ENCODE measurements at places on chromosomes 2 and 18.

DNA sequence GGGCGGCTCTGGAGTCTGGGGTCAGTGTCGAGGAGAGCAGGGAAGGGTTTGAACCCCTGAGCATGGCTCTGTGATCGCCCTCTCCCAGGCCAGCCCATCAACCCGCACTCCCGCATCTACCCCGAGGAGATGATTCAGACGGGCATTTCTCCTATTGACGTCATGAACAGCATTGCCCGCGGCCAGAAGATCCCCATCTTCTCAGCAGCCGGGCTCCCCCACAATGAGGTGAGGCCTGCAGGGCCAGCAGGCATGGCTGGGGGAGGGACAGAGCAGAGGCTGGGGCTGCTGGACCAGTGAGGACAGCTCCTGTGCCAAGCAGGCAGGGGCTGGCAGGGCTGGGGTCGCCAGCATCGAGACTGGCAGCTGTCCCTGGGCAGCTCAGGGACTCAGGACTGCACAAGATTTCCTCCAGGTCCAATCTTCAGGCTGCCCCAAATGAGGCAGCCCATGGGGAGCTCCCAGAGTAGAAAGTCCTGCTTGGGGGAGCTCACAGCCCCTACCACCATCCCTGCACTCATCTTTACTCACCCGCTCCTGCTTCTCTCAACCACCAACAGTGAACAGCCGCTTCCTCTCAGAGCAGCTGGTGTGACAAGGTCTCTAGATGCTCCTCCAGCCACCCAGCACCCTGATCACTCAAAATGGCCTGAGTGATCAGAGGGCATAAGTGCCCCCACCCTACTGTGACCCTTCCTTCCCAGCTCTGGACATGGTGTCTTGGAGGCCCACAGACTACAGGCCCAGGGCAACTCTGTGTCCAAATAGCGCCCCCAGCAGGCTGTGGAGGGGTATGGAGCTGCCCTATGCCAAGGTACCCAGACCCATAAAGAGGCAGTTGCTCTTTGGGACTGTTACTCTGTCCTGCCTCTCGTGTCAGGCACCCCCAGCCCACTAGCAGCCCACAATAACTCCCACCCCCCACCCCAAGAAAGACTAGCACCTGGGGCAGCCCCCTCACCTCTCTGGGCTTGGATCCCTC, 18.3 kb upstream of the ANKRD53 start:
- no peak for DNase-seq

DNA sequence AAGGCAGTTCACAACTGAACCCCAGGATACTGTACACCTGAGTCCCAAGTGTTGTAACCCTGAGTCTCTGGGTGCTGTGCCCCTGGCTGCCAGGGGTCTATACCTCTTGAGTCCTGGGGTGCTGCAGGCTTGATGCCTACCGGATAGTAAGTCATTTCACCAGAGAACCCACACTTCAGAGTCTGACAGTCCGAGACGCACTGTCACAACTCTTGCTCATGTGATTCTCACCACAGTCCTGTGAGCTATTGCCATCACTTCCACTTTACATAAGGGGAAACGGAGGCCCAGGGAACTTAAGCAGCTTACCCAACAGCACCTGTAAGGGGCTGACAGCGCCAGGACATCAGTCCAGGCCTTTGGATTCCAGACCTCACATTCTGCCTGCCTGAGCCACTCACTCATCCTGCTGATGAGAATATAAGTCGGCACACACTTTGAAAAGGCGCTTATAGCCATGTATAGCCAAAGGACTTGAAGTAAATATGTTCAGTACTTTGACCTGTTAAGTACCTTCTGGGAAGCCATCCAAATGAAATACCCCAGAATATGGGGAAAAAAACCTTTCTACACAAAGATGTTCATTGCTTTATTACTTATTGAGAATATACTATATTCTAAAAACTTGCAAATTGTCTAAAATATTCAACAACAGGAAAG, 180.7 kb upstream of the ID2 start:
- DNase-seq = no peak

DNA sequence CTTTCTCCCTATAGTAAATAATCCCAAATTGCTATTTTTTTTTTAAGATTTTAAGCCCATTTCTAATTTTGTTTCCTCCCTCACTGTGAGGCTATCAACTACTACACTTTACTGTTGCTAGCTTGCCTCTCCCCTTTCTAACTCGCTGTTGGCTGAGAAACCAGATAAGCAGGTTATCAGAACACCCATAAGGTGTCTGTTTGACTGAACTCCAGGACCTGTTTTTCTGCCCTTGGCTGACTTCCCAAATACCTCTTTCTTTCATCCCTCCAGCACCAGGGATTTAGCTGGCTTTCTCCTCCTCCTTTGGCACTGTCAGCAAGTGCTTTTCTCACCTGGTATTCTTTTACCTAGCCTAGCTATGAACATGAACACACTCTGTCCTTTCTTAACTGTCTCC, 11.1 kb downstream of the TRAK2 start:
- no peak for DNase-seq

DNA sequence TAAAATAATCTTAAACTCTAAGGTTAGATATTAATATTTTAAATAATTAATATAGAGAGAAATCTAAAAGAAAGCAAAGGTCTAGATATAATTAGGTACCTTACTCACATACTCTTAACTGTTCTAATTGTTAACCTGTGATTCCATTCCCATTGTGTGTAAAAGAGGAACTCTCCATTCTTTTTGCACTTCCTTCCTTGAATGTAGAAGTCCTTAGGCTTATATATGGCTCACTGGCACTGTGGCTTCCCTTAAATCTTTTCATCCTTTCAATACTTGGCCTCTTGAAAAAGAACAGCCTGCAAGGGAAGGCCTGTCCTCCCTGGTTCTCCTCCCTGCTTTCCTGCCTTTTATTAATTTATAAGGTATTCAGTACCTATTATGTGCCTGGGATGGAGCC, 182.8 kb upstream of the FOSL2 start:
- no peak for DNase-seq

DNA sequence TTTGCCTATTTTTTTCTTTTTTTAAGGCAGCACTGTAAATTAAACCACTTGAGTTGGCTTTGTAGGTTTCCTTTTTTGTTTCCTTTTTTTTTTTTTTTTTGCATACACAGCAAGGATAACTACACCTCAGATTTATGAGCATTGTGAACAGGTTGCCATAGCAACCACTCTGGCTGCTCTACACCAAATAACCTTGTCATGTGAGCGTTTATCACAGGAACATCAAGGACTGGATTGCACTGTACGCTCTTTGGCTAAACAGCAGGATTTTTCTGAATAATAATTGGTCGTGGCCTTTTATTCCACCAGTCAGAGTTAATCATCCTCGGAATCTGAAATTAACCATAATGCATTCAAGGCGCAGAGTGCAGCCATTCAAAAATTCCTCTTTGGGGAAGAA, 199.1 kb upstream of the SLC14A2 start:
- DNase-seq = no peak

All from hindlimb muscle (tissue), 1 donor.